ENCODE measurements at places on chromosomes 3 and 15. TPM values are rescaled to one million over a fixed set of nuclear protein-coding genes. Genes with fewer than 3 reads are reported as not detected.

- no peaks in the 10 kb centered on the region for H3K36me3 ChIP-seq
- H3K4me1 ChIP-seq: peaks cover 5% of the 10 kb centered on the region
- H3K27me3 ChIP-seq: no peaks in the 10 kb centered on the region
- no peak overlapping the region for H3K4me3 ChIP-seq
- H3K27ac ChIP-seq: no peak overlapping the region
Observed at GRCh38 chr15:47715856-47716445, 1.4 kb upstream of the SEMA6D start.

GOLGA6B gene
- not detected for total RNA-seq

DNA sequence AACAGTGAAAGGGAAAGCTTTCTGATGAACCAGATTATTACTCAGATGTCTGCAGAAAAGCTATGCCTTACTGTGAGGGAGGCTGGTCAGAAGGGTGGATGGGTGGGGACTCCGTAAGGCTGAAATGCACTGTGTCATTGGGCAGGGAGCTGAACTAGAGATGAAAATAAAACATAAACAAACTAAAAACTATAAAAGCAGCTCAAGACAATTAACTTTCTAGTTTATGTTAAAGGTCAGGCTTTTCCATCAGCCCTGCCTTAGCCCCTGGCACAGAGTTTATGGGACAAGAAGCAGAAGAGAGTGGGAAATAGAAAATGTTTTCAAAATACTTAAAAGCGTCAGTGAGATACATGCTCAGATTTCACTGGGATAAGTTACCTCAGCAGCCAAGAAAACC is 310.0 kb upstream of the UBE2E2 start:
- DNase-seq: no peak
- H3K27me3 ChIP-seq: peaks cover 22% of the 10 kb centered on the region
- H3K4me3 ChIP-seq: no peak overlapping the region
- H3K36me3 ChIP-seq: no peaks in the 10 kb centered on the region
- H3K4me1 ChIP-seq: no peaks in the 10 kb centered on the region
- no peak overlapping the region for H3K27ac ChIP-seq

GRCh38 chr3:88809993-88810392 is 297.4 kb upstream of the EPHA3 start:
- H3K27me3 ChIP-seq: no peaks in the 10 kb centered on the region
- DNase-seq: peak; percentile 14

DNA sequence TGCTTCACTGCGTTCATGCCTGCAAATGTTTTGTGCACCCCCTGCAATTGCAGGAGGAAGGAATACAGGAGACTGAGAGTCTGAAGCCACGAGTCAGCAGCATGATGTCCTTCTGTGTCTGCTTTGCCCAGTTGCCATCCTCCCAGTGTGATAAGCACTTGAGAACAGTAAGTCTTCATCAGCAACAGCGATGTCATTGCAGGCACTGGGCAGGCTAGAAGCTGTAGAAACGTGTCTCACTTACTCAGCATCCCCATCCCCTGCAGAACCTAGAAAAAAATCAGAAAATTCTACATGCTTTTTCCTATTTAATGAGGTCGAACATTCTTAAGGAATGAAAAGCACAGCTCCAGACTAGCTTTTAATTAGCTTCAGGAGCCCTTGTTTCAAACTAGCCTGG is 156.5 kb upstream of the LPP start:
- no peaks in the 10 kb centered on the region for H3K36me3 ChIP-seq
- no peak overlapping the region for H3K27ac ChIP-seq
- H3K4me1 ChIP-seq: no peaks in the 10 kb centered on the region
- H3K4me3 ChIP-seq: no peak overlapping the region

NRROS gene
- total RNA-seq: not detected

LYZL4 gene
- not detected for total RNA-seq

CCDC191 gene
- total RNA-seq: 5.2 TPM

- no peak for DNase-seq
- no peak overlapping the region for H3K27ac ChIP-seq
- no peak overlapping the region for H3K4me3 ChIP-seq
Observed at GRCh38 chr3:50600141-50600753, 11.3 kb downstream of the CISH start.

SHISA5 gene
- 170 TPM for total RNA-seq

DNA sequence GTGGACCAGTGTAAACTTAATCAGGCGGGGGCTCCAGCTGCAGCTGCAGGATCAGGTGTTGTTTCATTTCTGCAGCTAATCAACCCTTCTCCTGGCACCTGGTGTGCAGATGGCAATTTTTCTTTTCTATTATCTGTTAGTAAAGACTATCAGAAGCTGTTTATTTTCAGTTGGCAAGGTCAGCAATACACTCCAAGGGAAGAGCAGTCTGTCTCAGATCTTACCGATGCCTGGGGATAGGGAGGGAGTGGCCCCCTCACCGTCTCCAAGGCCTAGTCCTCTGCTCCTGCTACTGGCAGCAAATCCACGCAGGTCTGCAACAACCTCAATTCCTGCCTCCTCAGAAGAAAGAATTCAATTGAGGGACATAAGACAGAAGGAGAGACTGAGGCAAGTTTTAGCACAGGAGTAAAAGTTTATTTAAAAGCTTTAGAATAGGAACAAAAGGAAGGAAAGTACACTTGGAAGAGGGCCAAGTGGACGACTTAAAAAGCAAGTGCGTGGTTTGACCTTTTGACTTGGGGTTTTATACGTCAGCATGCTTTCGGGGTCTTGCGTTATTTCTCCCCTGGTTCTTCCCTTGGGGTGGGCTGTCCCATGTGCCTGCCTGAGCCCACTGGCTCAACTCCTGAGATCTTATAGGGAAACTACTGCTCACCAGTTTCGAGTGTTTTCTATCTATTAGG is 9.2 kb downstream of the CCRL2 start:
- no peak for DNase-seq
- H3K4me1 ChIP-seq: no peaks in the 10 kb centered on the region
- H3K4me3 ChIP-seq: no peak overlapping the region
- no peaks in the 10 kb centered on the region for H3K27me3 ChIP-seq
- H3K27ac ChIP-seq: no peak overlapping the region
- H3K36me3 ChIP-seq: no peaks in the 10 kb centered on the region

CAMKV gene
- not detected for total RNA-seq

Measured in MCF 10A (cell line).